ENCODE measurements at places on chromosomes 7 and 10. TPM values are rescaled to one million over a fixed set of nuclear protein-coding genes. Genes with fewer than 3 reads are reported as not detected.

- H3K4me1 ChIP-seq, result no peaks in the 10 kb centered on the region
- DNase-seq, result no peak
- peaks cover 1% of the 10 kb centered on the region for H3K27me3 ChIP-seq
- H3K27ac ChIP-seq, result no peak overlapping the region
Observed at GRCh38 chr7:122543166-122543565, 155.8 kb downstream of the RNF133 start.

DNA sequence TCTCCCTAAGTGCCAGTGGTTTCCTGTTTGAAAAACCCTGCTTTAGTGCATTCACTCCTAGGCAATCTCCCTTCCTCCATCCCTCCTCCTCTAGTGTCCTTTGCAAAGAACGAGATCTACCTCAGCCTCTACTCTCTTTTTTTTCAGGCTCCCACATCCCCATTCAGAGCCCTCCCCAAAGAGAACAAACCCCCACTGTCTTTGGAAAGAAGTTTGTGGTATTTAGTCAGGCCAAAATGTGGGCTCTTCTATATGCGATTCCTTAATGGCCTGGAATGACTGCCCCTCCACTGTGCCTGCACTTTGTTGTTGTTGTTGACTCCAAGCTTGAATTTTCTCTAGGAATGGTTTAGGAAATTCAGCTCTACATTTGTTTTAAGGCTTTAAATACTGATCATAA is 36.3 kb downstream of the PALS2 start:
- peaks cover 16% of the 10 kb centered on the region for H3K4me1 ChIP-seq
- H3K27ac ChIP-seq, result no peak overlapping the region
- peaks cover 1% of the 10 kb centered on the region for H3K36me3 ChIP-seq
- H3K4me3 ChIP-seq, result no peak overlapping the region

GRCh38 chr7:45650404-45651394 is 76.5 kb downstream of the ADCY1 start:
- H3K4me1 ChIP-seq, result no peaks in the 10 kb centered on the region
- H3K36me3 ChIP-seq, result no peaks in the 10 kb centered on the region
- no peak overlapping the region for H3K27ac ChIP-seq
- no peak overlapping the region for H3K4me3 ChIP-seq

- no peaks in the 10 kb centered on the region for H3K27me3 ChIP-seq
- DNase-seq, result no peak
- H3K4me3 ChIP-seq, result no peak overlapping the region
- peaks cover 53% of the 10 kb centered on the region for H3K36me3 ChIP-seq
Observed at GRCh38 chr7:112462236-112462635, 12.0 kb downstream of the IFRD1 start.

GRCh38 chr10:7075110-7075509 is 335.7 kb downstream of the SFMBT2 start:
- no peak overlapping the region for H3K4me3 ChIP-seq
- H3K27me3 ChIP-seq, result peaks cover 36% of the 10 kb centered on the region
- H3K4me1 ChIP-seq, result no peaks in the 10 kb centered on the region
- no peak overlapping the region for H3K27ac ChIP-seq

GRCh38 chr10:31083765-31084184 is 52.1 kb upstream of the ZNF438 start:
- no peak overlapping the region for H3K4me3 ChIP-seq
- H3K27ac ChIP-seq, result peak overlapping the region; percentile 11
- peaks cover 2% of the 10 kb centered on the region for H3K36me3 ChIP-seq
- peaks cover 4% of the 10 kb centered on the region for H3K27me3 ChIP-seq
- DNase-seq, result peak; percentile 58

DNA sequence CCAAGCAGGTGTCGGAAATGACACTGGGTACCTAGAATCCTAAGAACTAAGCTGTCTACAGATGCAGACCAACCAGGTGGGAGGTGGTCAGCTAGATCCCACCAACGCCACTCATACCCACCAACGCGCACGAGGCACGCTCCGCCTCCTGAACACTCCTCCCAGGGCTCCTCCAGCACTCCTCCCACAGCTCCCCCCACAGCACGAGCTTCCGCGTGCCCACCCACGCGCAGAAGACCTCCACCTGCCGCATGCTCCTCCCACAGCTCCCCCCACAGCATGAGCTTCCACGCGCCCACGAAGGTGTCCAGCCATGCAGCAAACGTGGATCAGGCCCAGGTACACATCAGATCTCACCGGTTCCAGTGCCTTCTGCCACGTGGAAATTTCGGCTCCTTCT is 196.0 kb downstream of the MAD1L1 start:
- no peaks in the 10 kb centered on the region for H3K27me3 ChIP-seq
- no peak overlapping the region for H3K27ac ChIP-seq
- H3K4me3 ChIP-seq, result no peak overlapping the region
- peaks cover 3% of the 10 kb centered on the region for H3K36me3 ChIP-seq

- peaks cover 55% of the 10 kb centered on the region for H3K36me3 ChIP-seq
- no peak overlapping the region for H3K4me3 ChIP-seq
Observed at GRCh38 chr10:13328613-13329012, 19.5 kb downstream of the SEPHS1 start.

GRCh38 chr10:24652381-24652957 is 71.2 kb downstream of the ARHGAP21 start:
- no peaks in the 10 kb centered on the region for H3K27me3 ChIP-seq
- H3K27ac ChIP-seq, result no peak overlapping the region
- peaks cover 5% of the 10 kb centered on the region for H3K36me3 ChIP-seq

DNA sequence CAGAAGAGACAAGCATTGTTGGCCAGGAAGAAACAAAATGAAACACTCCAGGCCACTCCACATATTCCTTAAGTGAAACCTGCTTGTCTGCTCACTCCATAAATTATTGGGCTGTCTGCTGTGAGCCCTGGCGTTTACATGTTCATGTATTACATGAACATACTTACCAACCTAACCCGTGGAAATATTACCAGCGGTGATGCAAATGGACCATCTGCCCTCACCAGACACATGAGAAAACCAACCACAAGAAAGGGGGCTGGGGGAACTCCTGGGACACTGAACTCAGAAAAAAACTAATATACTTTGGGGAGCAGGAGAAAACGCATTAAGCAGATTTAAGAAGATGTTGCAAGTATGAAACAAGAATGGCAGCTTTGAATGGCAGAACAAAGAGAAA is 731.2 kb upstream of the IGFBP3 start:
- DNase-seq, result no peak
- H3K36me3 ChIP-seq, result no peaks in the 10 kb centered on the region
- H3K27me3 ChIP-seq, result no peaks in the 10 kb centered on the region

DNA sequence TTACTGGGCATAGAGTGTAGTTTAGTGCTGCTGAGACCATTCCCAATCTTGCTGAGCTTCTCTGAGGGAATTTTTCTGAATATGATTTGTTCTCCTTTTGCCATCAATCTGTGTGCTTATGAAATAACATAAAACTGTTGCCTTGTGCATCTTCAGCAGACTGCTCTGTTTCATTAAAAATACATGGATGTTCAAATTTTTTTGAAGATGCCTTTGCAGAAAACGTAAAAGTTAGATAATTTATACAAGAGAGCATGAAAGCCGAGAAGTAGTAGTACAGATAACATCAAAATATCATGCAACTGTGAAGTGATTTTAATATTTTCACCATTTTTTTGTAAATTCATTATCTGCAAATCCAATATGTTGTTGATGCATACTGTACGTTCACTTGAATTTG is 174.7 kb upstream of the CSTF2T start:
- H3K27ac ChIP-seq, result no peak overlapping the region
- H3K4me3 ChIP-seq, result no peak overlapping the region
- peaks cover 11% of the 10 kb centered on the region for H3K4me1 ChIP-seq
- DNase-seq, result no peak

- no peak overlapping the region for H3K27ac ChIP-seq
- DNase-seq, result peak; percentile 46
- no peaks in the 10 kb centered on the region for H3K36me3 ChIP-seq
- H3K4me1 ChIP-seq, result no peaks in the 10 kb centered on the region
- peaks cover 5% of the 10 kb centered on the region for H3K27me3 ChIP-seq
- no peak overlapping the region for H3K4me3 ChIP-seq
Observed at GRCh38 chr10:122911889-122912484, 1.6 kb downstream of the FAM24A start.

DNA sequence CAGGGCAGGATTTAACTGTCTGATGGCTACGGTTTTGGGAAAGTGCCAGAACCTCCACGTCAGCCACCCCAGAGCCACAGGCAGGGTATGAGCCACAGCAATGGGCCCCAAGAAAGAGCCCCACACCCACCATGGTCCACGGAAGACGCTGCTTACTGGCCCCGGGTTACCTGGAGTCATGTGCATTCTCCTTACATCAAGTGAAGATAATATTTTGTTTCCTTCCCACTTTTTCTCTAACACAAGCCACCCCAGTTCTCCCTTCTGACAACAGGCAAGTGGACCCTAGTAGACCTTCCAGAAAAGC is 67.1 kb downstream of the PRKAG2 start:
- no peak overlapping the region for H3K4me3 ChIP-seq
- DNase-seq, result no peak

GRCh38 chr10:91162050-91162494 is 58.4 kb upstream of the PCGF5 start:
- peaks cover 4% of the 10 kb centered on the region for H3K36me3 ChIP-seq
- peak overlapping the region; percentile 71 for H3K4me3 ChIP-seq
- no peak for DNase-seq
- peak overlapping the region; percentile 77 for H3K27ac ChIP-seq
- peaks cover 31% of the 10 kb centered on the region for H3K4me1 ChIP-seq
- H3K27me3 ChIP-seq, result peaks cover 17% of the 10 kb centered on the region

DNA sequence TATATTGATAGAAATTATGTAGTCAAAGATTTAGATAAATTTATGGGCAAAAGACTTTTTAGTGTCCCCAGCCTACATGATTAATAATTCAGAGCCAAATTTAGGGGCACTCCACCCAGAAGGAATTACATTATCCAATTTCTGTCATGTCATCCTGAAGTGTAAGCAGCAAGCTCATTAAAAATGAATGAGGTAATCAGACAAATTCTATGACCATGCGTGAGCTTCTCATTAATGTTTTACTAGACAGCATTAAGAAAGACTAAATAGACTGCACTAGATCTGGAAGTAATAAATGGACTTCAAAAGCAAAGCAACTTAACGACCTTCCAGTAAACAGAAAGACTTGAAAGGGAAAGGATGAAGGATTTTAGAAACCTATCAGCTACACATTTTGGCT is 22.7 kb upstream of the TRUB1 start:
- no peak overlapping the region for H3K27ac ChIP-seq
- H3K4me3 ChIP-seq, result no peak overlapping the region
- H3K36me3 ChIP-seq, result no peaks in the 10 kb centered on the region
- H3K4me1 ChIP-seq, result peaks cover 33% of the 10 kb centered on the region

- H3K36me3 ChIP-seq, result peaks cover 6% of the 10 kb centered on the region
- no peaks in the 10 kb centered on the region for H3K27me3 ChIP-seq
- H3K27ac ChIP-seq, result no peak overlapping the region
- no peak for DNase-seq
Observed at GRCh38 chr7:50216626-50217025, 87.9 kb upstream of the IKZF1 start.

- no peak overlapping the region for H3K27ac ChIP-seq
- peaks cover 24% of the 10 kb centered on the region for H3K4me1 ChIP-seq
- H3K27me3 ChIP-seq, result peaks cover 10% of the 10 kb centered on the region
- DNase-seq, result no peak
- no peaks in the 10 kb centered on the region for H3K36me3 ChIP-seq
Observed at GRCh38 chr10:33010132-33011037, 52.4 kb upstream of the ITGB1 start.

DNA sequence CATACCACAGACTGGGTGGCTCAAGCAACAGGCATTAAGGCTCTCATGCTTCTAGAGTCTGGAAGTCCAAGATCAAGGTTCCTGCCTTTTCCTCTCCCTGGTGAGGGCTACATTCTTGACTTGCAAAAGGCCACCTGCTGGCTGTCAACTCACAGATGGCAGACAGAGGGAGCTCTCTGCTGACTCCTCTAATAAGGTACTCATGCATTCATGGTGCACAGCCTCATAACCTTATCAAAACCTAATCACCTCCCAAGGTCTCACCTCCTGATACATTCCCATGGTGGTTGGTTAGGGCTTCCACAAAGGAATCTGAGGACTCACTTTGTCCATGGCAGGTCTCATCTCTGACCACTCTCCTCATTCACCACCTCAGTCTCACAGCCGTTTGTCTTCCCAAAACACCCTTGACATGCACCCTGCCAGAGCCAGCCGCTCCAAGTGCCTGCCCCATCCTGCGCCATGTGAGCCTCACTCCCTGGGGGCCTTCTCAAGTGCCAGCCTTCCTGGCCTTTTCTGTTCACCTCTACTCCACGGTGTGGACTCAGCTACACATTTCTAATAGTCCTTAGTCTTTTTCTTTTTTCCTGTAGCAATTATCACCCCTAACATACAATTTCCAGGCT is 400.3 kb upstream of the ADARB2 start:
- H3K36me3 ChIP-seq, result no peaks in the 10 kb centered on the region
- H3K4me1 ChIP-seq, result no peaks in the 10 kb centered on the region
- H3K27ac ChIP-seq, result no peak overlapping the region
- no peak overlapping the region for H3K4me3 ChIP-seq

DNA sequence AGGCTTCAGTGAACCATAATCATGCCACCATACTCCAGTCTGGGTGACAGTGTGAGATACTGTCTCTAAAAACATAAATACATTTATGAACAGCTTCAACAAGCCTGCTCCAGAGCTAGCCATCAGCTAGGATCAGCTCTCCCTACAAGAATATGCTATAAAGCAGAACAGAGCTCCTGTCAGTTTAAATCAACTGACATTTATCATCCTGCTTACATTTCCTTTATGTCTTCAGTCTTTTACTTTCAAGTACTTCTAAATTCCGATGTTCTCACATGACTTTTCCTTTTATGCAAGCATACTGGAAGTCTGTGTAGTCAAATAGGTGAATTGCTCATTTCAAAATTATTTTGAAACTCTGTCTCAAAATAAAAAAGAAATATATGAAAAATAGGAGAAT is 64.6 kb downstream of the COA1 start:
- H3K4me1 ChIP-seq, result peaks cover 50% of the 10 kb centered on the region
- no peak overlapping the region for H3K4me3 ChIP-seq
- H3K27ac ChIP-seq, result peak overlapping the region; percentile 44
- peaks cover 42% of the 10 kb centered on the region for H3K36me3 ChIP-seq
- no peak for DNase-seq
- H3K27me3 ChIP-seq, result no peaks in the 10 kb centered on the region

DNA sequence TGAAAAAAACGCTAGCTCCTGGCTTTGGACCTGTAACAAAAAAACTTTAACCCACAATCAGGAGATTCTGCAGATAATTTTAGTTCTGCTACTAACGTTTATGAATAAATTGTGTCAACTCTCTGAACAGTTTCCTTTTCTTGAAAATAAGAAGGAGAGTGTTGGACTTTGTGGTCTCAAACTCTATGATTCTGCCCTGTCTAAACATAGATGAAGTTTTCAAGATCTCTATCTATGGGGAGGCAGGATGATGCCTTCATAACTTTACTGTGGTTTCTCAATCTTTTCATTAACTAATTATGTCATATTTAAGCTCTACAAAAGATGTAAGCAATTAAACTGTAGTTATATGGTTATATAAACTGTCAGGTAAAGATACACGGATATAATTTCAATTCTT is 162.0 kb downstream of the REEP3 start:
- no peak for DNase-seq
- peaks cover 12% of the 10 kb centered on the region for H3K27me3 ChIP-seq
- no peak overlapping the region for H3K27ac ChIP-seq
- H3K4me1 ChIP-seq, result no peaks in the 10 kb centered on the region

ABCB1 gene
- 3.3 TPM for total RNA-seq

SEMA3A gene
- 0.34 TPM for total RNA-seq

ACSL5 gene
- 50.7 TPM for total RNA-seq

CLIP2 gene
- total RNA-seq, result 1.5 TPM

HYAL4 gene
- not detected for total RNA-seq

STOX1 gene
- 0.32 TPM for total RNA-seq

NYAP1 gene
- 0.37 TPM for total RNA-seq

SPDYE5 gene
- total RNA-seq, result not detected

GRK5 gene
- total RNA-seq, result 25.3 TPM

COL28A1 gene
- not detected for total RNA-seq

ITIH2 gene
- total RNA-seq, result not detected

C10orf53 gene
- not detected for total RNA-seq

RELN gene
- not detected for total RNA-seq
